NCI-H1092 treated with DMSO at 0.1 percent for 48 hours (cell line): ENCODE measurements at places on chromosomes 4 and X.

DNA sequence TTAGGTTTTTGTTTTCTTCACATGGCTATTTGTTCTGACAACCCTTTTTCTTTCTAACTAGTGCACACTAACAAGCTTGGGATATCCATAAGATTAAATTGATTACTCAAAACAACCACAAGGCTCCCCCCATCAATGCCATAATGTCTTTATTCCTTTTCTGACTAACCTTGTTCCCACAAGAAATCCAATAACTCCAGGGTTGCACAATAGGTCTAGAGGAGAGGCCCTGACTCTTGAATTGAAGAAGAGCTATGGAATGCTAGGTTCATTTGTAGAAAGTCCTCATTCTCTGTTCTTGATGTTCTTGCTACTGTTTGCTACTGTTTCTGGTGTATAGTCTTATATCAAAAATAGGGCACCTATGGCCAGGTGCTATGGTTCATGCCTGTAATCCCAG, 71.0 kb downstream of the PRRG1 start:
- no peak for DNase-seq

DNA sequence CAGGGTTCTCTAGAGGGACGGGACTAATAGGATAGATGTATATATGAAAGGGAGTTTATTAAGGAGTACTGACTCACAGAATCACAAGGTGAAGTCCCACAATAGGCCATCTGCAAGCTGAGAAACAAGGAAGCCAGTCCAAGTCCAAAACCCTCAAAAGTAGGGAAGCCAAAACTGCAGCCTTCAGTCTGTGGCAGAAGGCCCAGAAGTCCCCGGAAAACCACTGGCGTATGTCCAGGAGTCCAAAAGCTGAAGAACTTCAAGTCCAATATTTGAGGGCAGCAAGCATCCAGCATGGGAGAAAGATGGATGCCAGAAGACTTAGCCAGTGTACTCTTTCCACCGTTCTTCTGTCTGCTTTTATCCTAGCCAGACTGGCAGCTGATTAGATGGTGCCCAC, 227.2 kb downstream of the KCTD8 start:
- DNase-seq, result no peak

DNA sequence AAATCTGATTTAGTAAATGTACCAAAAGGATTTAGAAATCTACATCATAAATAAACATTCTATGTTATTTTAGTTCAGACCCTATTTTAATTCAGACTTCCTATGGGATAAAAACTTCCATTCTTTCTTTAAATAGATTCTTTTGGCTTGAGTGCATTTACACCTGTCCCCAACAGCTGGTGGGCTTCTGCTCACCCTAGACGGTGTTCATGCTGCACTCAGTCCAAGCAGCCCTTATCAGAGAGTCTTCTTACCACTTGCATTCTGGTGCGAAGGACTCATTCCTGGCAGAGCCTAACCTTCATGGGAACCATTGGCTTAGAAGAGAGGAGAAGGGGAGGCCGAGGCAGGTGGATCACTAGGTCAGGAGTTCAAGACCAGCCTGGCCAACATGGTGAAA, 57.3 kb downstream of the NPNT start:
- no peak for DNase-seq

GRCh38 chr4:33467291-33467690, 2747.1 kb downstream of the PCDH7 start:
- no peak for DNase-seq

- DNase-seq, result peak; percentile 69
Observed at GRCh38 chrX:110944311-110944750, 148.7 kb upstream of the CHRDL1 start.

DNA sequence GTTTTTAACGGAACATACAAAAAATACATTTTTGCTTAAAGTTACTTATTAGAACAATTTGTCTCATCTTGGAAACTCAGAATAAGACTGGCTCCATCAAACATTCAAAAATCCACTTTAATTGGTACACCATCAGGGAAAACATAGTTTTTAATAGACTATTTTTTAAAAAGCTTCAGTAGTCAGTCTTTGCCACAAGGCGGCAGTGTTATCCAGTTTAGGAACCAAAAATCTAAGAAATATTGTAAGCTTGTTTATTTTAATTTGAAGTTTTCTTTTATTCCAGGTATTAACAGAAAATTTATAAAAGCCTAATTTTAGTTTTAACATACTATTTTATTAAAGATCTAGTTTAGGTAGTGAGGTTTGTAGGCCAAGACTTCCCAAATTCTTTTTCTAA, 107.7 kb downstream of the APOOL start:
- peak; percentile 10 for DNase-seq

DNA sequence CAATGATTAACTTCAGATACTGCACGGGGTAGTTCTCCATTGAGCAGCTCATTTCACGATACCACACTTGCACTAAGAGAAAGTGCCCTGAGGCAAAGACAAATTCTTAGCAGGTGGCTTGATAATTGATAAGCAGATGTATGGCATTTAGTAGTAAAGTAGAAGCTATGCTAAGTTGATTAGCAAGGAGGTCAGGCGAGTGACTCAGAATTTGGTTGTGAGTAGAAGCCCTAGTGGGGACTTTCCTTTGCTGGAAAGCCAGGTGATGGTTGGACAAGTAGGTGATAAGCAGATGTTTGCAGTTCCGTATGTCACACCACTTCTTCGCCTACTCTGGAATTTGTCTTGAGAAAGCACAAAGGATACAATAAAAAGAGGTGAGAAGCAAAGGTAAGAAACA, 58.7 kb downstream of the TLL1 start:
- DNase-seq, result no peak

GRCh38 chrX:48467281-48467761, 2.7 kb downstream of the SLC38A5 start:
- DNase-seq, result no peak

DNA sequence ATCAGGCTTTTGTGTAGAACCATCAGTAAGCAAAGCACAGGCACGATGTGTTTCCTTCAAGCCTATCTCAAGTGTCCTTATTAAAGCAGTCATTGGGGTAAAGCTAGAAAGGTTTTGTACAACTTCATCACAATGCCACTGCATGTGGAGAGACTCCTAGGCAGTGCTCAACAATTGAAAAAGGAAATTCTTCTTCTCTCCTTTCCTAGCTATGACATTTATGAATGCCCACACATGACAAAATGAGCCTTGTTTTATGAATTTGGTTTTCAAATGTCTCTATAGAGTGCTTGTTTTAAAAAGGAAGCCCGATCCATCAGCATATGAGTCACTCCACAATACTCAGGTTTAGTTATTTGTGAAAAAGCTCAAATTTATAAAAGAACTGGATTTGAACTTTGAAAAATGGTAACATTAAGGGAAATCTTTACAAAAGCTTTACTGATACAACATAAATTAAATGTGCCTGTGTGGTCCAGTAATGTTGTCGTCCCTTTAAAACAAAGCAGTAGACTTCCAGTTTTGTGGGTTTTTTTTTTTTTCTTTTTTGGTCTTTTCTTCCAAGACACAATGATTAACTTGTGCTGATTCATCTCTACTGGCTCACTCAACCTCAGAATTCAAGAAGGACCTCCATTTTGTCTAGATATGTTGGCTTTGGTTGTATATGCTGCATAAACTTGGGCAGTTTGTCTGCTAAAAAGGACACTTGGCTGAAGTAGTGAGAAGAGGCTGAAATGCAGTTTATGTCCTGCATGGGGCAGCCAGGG, 273.8 kb downstream of the GASK1B start:
- no peak for DNase-seq

DNA sequence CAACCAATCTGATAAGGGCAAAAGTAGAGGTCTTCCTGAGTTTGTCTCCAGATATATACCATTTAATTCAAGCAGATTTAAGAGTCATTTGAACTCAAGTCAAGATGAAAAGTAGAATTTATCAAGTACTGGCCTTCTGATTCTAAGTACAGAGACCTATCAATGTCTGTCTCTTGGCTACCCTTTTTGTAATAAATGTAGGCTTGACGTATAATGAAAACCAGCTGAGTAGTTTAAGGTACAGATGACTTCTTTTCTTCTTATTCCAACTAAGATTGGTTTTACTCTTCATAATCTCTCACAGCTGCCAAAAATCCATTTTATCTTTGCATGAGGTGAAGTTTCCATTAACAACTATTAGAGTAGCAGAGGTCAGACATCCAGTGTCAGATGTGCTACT, 867.6 kb downstream of the FAT4 start:
- DNase-seq, result no peak

DNA sequence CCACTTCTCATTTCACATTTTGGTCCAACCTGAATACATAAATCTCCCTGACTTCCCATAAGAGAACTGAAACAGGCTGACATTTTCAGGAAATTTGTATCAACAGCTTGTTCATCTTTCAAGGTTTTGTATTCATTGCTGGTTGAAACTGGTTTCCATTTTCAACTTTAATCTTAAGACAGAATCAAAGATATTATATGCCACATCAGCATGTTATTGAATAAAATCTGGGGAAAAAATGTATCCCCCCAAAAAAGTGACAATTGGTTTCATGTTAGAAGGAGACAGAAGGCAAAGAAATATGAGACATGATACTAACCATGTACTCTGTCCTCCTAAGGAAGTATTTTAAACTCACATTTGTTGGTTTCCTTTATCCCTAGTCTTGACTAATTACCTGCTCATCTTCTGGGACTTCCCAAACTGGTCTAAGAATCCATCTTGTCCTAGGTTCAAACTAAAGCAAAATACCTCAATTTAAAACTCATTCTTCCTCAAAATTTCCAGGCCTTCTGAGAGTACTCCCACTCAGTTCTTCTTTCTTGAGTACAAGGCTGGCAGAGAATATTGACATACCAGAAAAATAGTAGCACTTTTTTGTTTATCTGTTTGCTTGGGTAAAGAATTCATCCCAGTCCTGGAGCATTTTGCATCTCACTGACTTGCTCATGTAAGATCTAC, 3.1 kb upstream of the ANTXR2 start:
- DNase-seq, result no peak

GRCh38 chr4:147340111-147340510, 140.8 kb upstream of the EDNRA start:
- no peak for DNase-seq

DNA sequence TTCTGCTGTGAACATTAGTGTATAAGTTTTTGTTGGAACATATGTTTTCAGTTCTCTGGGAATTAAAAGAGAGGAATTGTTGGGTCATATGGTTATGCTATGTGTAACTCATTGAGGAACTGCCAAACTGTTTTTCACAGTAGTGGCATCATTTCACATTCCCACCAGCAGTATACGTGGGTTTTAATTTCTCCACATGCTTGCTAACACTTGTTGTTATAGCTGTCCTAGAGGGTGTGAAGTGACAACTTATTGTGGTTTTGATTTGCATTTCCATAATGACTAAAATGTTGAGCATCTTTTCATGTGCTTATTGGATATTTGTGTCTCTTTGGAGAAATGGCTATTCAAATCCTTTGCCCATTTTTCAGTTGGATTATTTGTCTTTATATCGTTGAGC, 13.7 kb downstream of the APELA start:
- DNase-seq, result no peak

- peak; percentile 15 for DNase-seq
Observed at GRCh38 chr4:156146571-156146970, 192.9 kb upstream of the CTSO start.

DNA sequence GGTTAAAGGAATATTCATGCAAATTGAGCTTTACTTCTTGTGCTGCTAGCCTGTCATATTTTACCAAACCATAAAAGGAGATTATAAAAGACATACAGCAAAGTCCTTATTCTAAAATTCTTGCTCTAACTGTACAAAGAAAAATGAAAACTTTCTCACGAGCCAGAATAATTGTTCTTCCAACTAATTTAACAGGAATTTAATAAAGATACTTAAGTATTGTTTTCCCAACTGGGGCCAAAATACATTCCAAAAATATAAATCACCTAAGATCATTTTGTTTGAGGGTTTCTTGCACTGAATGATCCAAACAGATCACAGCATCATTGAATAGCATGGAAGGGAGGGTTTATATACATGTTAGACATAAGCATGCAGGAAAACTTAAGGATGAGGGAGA, 127.1 kb upstream of the PCDH18 start:
- DNase-seq, result no peak

- peak; percentile 94 for DNase-seq
Observed at GRCh38 chr4:6917461-6918271, 8.0 kb downstream of the TBC1D14 start.

GRCh38 chr4:36884151-36884550, 360.4 kb upstream of the NWD2 start:
- no peak for DNase-seq

- no peak for DNase-seq
Observed at GRCh38 chrX:54177306-54177705, 5.7 kb downstream of the FAM120C start.

DNA sequence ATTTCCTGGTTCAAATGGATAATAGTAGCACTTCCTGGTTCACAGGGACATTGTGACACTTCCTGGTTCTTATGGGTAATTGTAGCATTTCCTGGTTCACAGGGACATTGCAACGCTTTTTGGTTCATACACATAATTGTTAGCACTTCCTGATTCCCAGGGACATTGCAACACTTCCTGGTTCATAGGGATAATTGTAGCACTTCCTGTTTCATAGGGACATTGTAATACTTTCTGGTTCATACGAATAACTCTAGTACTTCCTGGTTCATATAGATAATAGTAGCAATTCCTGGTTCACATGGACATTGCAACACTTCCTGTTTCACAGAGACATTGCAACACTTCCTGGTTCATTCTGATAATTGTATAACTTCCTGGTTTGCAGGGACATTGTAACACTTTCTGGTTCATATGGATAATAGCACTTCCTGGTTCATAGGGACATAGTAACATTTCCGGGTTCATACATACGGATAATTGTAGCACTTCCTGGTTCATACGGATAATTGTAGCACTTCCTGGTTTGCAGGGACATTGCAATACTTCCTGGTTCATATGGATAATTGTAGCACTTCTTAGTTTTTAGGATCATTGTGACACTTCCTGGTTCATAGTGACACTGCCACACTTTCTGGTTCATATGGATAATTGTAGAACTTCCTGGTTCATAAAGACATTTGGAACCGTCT, 61.6 kb upstream of the CD99 start:
- DNase-seq, result no peak

- no peak for DNase-seq
Observed at GRCh38 chr4:137067735-137068134, 464.6 kb downstream of the PCDH18 start.

GRCh38 chr4:26404743-26405206, 84.0 kb downstream of the RBPJ start:
- DNase-seq, result no peak

GRCh38 chrX:22053481-22053880, 21.4 kb downstream of the PHEX start:
- DNase-seq, result no peak

GRCh38 chr4:7313347-7313811, 121.0 kb downstream of the SORCS2 start:
- no peak for DNase-seq

DNA sequence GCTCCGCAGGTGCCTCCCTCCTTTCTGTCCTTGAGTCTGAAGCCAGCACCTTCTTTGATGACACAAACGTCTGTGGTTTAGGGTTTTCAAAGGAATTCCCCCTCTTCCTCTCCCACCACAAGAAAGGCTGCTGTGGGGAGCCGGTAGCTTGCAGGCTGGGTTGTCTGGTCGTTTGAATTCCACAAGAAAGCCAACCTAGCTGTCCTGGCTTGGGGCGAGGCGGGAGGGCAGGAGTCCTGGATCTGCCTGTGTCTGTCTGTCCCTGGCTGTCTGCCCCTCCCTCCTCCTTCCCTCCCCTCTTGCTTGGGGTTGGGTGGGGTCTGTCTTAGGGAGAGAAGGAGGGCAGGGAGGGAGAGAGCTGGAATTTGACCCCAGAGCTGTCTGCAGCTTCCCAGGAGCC, 56.3 kb downstream of the SHROOM2 start:
- no peak for DNase-seq
